Nasal cavity respiratory epithelium epithelial cell of viscerocranial mucosa (primary cell): ENCODE measurements at places on chromosomes 5 and 9. TPM values are rescaled to one million over a fixed set of nuclear protein-coding genes. Genes with fewer than 3 reads are reported as not detected.

ATOSB gene
- 17.4 and 28.3 TPM in 2 replicates for total RNA-seq

CYFIP2 gene
- total RNA-seq: 2.1 and 4.3 TPM in 2 replicates

GABBR2 gene
- total RNA-seq: under 0.01 TPM in 2 replicates

IFNE gene
- 3.4 and 22.5 TPM in 2 replicates for total RNA-seq

MGAT4B gene
- 95.3 and 270 TPM in 2 replicates for total RNA-seq

TRMT10B gene
- 3.8 and 5.7 TPM in 2 replicates for total RNA-seq

COL15A1 gene
- total RNA-seq: 0.07 TPM in 1 of 2 replicates, not detected in the other

SHISAL2B gene
- not detected in 2 replicates for total RNA-seq

C9orf153 gene
- total RNA-seq: 0.34 and 0.64 TPM in 2 replicates

LAMC3 gene
- not detected in 2 replicates for total RNA-seq

AK8 gene
- 0.21 and 0.34 TPM in 2 replicates for total RNA-seq

NTRK2 gene
- under 0.01 and 0.07 TPM in 2 replicates for total RNA-seq

NPDC1 gene
- total RNA-seq: 3.8 and 16.7 TPM in 2 replicates

NIM1K gene
- under 0.01 and 0.07 TPM in 2 replicates for total RNA-seq

PROB1 gene
- 0.78 and 1.4 TPM in 2 replicates for total RNA-seq

GFI1B gene
- not detected in 2 replicates for total RNA-seq

PCDHA5 gene
- total RNA-seq: 0.21 TPM in 1 of 2 replicates, not detected in the other

IL4 gene
- not detected in 2 replicates for total RNA-seq

FNBP1 gene
- total RNA-seq: 10.3 and 23.6 TPM in 2 replicates

SYK gene
- total RNA-seq: 27.7 and 28.4 TPM in 2 replicates

IL9 gene
- not detected in 2 replicates for total RNA-seq

ANAPC2 gene
- total RNA-seq: 17.4 and 24.1 TPM in 2 replicates

SELENOP gene
- 1.4 and 54.8 TPM in 2 replicates for total RNA-seq

OLFML2A gene
- total RNA-seq: 3.1 and 128 TPM in 2 replicates

DBH gene
- not detected in 2 replicates for total RNA-seq

CBY3 gene
- 0.34 TPM in 1 of 2 replicates, not detected in the other for total RNA-seq

PCDHGA12 gene
- 0.68 and 2.2 TPM in 2 replicates for total RNA-seq

KCNIP1 gene
- not detected in 2 replicates for total RNA-seq

BTNL9 gene
- total RNA-seq: 0.07 TPM in 1 of 2 replicates, not detected in the other

TNC gene
- total RNA-seq: 285 and 483 TPM in 2 replicates

AGXT2 gene
- total RNA-seq: not detected in 2 replicates

OGN gene
- not detected in 2 replicates for total RNA-seq

ZFAND5 gene
- total RNA-seq: 88.2 and 168 TPM in 2 replicates

TMEM252 gene
- not detected in 2 replicates for total RNA-seq

CLPTM1L gene
- total RNA-seq: 300 and 390 TPM in 2 replicates

CEL gene
- total RNA-seq: 0.34 and 5.8 TPM in 2 replicates

GDA gene
- total RNA-seq: 0.14 and 3.4 TPM in 2 replicates

PFN3 gene
- total RNA-seq: not detected in 2 replicates

TMED9 gene
- total RNA-seq: 183 and 198 TPM in 2 replicates

SPINK1 gene
- 0.78 and 1.0 TPM in 2 replicates for total RNA-seq

ADAMTSL1 gene
- total RNA-seq: 0.14 and 0.68 TPM in 2 replicates

TLE1 gene
- total RNA-seq: 43.7 and 51.3 TPM in 2 replicates
